CD8-positive, alpha-beta T cell (primary cell): ENCODE measurements at places on chromosomes 3 and 15.

- no peak for DNase-seq
These were observed 84.7 kb downstream of the AGBL1 start for GRCh38 chr15:86164232-86164898.

DNA sequence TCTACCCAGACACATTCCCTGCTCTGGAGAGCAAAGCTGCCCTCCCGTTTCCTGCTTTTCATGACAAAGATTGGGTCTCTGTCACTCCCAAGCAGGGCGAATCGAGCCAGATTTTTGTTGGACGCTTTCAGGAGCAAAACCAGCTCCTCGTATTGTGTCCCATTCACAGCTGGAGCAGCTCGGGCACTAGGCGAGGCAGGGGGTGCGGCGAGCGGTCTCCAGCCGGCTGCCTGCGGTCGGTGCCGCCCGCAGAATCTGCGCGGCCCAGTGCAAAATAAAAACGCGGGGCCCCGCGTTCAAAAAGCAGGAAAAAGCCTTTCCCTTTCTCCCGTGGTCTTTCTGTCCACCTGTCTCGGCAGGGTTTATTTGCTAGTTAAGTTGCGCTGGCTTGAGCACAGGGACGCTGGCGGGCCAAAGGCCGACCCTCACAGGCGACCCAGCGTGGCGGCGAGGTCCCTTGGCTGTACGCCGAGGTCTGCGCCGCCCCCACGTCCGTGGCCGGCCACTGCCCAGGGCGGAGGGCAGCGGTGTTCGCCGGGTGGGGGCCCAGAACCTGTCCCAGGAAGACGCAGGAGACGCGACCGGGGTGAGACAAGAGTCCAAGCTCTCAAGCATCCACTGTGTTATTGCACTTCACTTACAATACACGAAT lies 71.2 kb downstream of the CYP19A1 start:
- DNase-seq: no peak

GRCh38 chr3:26271848-26272247 lies 350.7 kb upstream of the LRRC3B start:
- DNase-seq: no peak

DNA sequence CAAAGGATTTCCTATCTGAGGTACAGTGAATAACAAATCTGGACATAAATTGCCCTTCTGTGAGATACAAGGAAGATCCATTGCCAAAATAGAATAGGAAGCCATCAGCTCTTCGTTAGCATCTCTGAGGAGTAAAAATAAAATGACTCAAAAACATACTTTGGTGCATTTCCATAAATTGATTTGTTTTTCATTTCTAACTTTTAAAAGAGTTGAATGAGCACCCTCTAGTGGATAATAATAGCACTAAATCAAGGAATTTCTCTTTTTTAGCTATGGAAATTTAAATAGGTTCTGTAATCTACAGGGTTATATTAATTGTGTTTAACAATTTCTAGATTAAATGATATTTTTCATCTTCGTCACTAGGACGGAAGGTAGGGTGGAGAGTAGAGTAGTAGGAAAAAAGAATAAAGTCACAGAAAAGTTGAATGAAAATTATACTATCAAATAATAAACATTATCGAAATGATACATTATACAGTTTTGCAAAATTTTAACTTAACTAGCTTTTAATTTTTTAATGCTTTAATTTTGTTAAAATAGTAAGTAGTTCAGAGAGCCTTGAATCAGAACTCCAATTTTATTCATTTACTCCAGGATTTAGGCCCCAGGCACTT lies 6.4 kb downstream of the NSUN3 start:
- DNase-seq: no peak

DNA sequence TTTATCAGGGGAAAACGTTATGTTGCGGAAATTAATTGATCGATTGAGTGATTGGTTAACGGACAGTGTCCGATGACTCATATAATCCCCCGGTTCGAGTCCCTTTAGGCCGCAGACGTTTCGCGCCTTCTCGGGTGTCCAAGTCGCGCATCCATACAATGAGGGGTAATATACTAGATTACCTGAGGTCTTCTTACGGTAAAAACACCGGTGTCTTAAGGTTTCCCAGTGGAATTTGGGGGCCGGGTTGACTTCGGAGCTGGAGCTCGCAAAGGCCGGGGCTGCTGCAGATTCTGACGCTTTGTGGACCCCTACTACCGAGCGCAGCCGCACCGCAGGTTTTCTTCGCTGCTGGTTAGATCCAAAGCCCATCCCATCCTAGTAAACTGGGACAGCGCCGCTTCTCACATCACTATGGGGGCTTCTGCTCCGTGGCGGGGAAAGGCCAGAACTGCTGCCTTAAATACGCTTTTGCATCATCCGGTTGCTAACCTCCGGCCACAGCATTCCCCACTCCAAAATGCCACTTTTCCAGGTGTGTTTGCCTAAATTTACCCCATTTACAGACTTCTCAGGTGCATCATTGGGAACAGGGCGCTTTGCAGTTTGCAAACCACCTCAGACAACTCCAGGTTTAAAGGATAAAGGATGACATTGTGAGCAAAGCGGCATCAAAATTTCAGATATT lies 858 bp upstream of the SACM1L start:
- no peak for DNase-seq

DNA sequence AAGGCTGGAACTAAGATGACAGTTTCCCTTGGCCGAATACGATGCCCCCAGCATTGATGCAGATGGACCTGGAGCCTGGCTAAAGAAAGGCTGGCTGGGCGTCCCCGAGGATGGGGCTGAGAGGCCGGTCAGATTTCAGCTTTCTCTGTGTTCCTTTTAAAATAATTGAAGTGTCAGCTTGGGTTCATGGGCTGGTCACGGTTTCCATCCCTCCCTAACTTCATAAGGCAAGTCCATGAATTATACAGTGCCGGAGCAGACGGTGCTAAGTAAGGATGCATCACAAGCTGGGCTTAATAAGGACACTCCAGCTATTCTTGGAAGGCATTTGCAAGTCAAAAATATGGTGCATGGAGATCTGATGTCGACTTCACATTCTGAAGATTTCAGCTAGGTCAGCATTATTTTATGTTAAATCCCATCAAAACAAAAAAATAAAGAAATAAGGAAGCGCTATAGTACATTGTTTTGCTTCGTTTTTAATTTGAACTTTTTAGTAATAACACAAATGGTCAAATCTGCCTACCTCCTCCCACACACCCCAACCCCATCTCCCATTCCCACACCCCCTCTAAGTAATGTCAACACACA lies 220.8 kb downstream of the RPLP1 start:
- no peak for DNase-seq
